ENCODE measurements at places on chromosomes 5 and 9.

- DNase-seq: no peak
These were observed 162.4 kb upstream of the ZNF608 start for GRCh38 chr5:124908581-124909451.

GRCh38 chr5:168679515-168679920, 100.3 kb upstream of the PANK3 start:
- peak; percentile 67 for DNase-seq

- no peak for DNase-seq
These were observed 334.3 kb downstream of the EBF1 start for GRCh38 chr5:158765407-158765806.

DNA sequence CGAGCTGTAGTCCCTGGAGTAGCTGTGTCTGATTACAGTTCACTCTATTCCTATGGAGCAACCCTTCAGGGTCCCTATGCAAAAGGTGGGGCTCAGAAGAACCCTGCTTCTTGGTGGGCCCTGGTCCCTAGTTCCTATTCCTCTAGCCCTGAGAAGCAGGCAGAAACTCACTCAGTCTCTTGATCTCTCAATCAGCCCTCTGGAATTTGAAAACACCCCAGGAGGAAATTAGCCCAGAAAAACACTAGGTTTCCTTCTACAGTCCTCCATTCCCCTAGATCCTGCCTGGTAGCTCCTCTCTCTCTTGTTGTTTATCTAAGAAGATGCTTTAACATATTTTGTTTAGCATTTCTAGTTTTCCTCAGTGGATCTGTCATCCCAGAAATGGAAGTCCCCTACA, 7.6 kb downstream of the RGS3 start:
- peak; percentile 28 for DNase-seq

GRCh38 chr9:2465921-2466460, 155.6 kb upstream of the VLDLR start:
- peak; percentile 22 for DNase-seq

DNA sequence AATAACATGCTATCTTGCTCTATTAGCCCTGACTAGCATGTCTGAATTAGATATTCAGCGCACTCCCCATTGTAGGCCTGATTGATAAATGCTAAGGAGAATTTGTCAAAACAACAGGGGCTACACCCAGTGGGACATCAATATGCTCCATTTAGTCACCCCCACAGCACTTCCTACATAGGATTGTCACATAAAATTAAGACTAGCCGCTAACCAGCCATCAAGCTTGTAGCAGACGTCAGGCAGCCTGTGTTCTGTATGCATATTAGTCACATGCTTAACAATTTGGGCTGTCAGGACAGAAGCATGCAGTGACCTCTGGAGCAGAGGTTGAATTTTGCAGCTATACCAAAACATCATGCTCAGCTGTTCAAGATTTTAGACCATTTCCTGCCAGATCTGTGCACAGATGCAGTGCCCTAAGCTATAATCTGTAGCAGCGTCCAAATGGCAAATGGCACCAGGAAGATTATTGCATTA, 197.4 kb upstream of the ISL1 start:
- DNase-seq: no peak

DNA sequence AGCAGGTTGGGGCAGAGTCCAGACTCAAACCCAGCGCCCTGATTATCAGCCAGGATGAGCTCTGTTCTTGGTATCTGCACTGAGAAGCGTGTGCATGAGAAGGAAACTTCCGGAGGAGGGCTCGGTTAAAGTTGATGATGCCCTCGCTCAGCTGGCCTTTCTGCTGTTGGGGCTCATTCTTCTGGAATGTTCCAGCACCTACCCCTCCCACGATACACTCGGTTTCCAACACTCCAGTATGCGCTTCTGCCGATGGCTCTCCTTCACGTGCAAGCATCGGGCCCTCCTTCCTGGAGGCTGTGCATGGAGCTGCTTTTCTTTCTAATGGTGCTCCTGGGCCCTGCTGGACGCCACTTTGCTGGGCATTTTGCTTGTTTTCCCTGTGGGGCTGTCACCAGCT, 134.0 kb downstream of the RXRA start:
- DNase-seq: peak; percentile 39

GRCh38 chr5:132612846-132613245, 45.1 kb upstream of the IL13 start:
- no peak for DNase-seq

GRCh38 chr9:125497906-125498305, 209.1 kb downstream of the MAPKAP1 start:
- no peak for DNase-seq

GRCh38 chr9:134040781-134041648, 15.7 kb downstream of the BRD3OS start:
- DNase-seq: no peak

- peak; percentile 85 for DNase-seq
These were observed 41.5 kb downstream of the SVEP1 start for GRCh38 chr9:110537841-110538646.

- no peak for DNase-seq
These were observed 331.6 kb downstream of the ADGRV1 start for GRCh38 chr5:90890180-90890579.

DNA sequence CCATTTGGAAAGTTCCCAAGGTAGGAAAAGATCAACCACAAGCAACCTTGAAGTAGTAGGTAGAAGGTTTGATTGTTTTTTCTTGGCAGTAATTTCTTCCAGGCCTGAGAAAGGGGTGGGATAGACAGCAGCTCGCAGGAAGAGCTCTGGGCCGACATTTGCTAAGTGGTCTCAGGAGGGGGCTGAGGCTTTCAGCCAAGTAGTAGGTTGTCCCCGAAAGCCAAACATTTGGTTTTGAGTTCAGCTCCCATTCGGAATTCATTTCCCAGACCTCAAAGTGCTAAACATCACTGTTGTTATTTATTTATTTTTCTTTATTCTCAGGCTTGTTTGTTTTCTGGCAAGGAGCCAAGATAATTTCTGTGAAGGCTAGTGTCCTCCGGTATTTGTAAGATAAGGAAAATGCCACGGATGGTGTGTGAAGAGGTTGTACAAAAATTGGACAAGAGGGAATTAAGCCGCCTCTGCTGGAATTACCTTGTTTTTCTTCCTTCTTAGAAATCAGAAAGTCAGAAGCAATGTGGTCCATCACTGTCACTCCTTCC, 112.1 kb downstream of the KIF4B start:
- no peak for DNase-seq

DNA sequence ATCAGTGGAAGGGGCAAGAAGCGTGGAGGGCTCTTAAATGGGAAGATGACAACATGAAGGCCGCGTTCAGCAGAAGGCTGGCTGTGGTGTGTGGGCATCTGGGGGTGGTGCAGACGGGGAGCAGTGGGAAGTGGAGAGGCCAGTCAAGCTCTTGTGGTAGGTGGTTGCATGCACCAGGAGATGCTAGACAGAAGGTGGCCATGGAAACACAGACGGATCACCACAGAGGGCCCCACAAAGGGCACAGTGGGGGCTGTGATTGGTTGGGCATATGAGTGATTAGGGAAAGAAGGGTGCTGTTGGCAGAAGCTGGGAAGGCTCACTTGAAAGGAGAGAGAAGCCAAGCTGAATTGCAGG, 14.7 kb downstream of the MTMR12 start:
- no peak for DNase-seq

DNA sequence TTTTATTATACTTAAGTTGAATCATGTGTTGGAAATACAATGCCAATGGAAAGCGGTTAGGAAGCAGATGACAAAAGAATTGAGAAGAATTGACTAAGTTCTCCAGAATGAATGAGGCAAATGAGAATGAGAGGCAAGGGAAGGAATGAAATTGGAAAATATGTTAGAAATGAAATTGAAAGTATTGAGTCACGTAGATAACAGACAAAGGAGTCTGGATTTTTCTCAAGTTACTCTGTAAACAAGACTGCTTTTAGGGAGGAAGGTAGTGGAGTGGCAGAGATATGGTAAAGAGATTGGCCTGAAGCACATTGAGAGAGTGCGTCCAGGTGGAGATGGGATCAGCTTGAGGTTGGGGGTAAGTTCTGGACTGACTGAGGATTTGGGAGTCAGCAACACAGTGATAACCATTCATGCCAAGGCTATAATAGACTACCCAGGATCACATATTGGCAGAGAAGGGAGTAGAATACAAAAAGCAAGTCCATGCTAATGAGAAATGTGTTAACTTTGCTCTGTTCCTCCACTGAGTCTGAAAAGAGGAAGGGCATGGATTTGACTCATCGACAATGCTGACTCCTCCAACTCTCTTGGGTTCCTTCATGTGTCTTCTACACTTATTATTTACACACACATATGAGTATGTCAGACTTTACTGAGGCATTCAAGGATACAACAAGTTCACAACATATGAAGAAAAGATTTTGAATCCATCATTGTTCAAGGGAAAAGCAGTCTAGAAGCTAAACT, 814.2 kb upstream of the ZNF608 start:
- DNase-seq: no peak

- DNase-seq: peak; percentile 81
These were observed 140.2 kb downstream of the TMC1 start for GRCh38 chr9:72661401-72662135.

DNA sequence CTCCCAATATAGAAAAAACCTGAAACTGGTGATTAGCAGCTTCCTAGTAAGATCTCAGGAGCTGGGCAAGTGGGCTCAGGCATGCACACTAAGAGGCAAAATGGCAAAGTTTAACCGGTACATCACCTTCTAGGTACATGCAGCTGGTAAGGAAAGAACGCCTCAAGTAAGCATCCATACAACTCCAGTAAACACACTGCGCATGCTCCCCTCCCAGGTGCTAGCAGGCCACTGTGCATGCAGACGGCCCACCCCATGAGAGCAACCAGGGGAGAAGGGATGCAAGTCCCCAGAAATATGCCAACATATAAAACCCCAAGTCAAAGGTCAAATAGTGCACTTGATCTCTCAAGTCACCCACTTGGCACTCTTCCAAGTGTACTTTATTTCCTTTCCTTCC, 228.6 kb upstream of the KIF2A start:
- no peak for DNase-seq

GRCh38 chr9:107989099-107989498, 499.5 kb upstream of the KLF4 start:
- DNase-seq: no peak

DNA sequence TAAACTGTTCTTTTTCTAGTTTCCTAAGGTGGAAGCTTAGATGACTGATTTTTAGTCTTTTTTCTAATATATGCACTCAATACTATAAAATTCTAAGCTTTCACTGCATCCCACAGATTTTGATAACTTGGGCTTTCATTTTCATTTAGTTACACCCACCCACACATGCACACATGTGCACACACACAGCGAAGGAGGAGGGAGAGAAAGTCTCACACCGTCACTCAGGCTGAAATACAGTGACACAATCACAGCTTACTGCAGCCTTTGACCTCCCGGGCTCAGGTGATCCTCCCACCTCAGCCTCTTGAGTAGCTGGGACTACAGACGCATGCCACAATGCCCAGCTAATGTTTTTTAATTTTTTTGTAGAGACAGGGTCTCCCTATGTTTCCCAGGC, 96.5 kb downstream of the SMIM23 start:
- no peak for DNase-seq

GRCh38 chr9:136225366-136225747, 20.3 kb downstream of the QSOX2 start:
- DNase-seq: no peak

DNA sequence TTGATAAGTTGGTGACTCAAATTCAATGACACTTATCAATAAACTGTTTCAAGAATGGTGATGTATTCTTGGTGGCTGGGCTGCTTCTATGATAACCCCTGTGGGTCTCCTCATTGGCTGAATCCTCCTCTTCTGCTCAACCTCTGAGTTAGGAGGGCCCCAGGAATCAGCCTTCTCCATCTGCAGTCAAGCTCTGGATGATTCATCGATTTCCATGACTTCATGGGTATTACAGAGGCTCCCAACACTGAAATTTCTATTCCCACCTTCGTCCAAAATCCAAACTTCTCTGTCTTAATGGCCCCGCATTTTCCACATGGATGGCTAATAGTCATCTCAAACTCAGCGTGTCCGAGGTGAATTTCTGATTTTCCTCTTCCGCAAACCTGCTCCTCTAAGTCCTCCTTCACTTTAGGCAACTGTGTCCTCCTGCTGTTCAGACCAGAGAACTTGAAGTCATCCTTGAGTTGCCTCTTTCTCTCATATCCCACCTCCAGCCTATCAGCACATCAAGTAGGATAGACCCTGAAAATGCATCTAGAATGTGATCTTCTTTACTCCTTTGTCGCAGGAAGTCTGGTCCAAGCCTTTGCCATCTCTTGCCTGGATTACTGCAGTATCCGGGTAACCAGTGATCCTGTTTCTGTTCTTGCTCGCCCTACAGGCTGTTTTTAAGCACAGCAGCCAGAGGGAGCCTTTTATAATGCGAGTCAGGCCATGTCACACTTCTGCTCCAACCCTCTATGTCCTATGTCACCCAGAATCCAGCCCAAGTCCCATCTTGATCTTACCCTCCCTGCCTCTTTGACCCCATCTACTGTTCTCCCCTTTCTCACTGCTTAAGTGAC, 41.4 kb upstream of the IL7R start:
- peak; percentile 55 for DNase-seq

DNA sequence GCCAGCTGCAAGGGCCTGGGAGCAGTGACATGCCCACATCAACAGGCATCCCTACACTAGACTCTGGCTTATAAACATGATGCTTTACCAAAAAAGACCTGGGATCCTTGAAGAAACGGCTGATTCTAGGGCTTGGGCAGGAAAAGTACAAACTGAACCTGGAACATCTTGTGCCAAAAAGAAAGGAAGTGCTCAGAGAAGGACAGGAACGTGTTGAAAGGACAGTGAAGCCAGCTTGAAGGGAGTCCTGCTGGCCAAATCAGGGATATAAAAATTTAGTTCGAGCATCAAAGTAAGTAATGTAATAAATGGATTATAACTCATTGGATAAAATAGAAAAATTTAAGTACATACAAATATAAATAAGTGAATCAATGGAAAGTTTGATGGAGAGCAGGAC, 58.1 kb downstream of the ALDH7A1 start:
- DNase-seq: peak; percentile 30

GRCh38 chr5:131814990-131815389, 18.2 kb upstream of the FNIP1 start:
- peak; percentile 90 for DNase-seq

- DNase-seq: no peak
These were observed 29.2 kb downstream of the OSMR start for GRCh38 chr5:38874948-38875456.

GRCh38 chr5:75639535-75640311, 28.5 kb downstream of the ANKDD1B start:
- no peak for DNase-seq

DNA sequence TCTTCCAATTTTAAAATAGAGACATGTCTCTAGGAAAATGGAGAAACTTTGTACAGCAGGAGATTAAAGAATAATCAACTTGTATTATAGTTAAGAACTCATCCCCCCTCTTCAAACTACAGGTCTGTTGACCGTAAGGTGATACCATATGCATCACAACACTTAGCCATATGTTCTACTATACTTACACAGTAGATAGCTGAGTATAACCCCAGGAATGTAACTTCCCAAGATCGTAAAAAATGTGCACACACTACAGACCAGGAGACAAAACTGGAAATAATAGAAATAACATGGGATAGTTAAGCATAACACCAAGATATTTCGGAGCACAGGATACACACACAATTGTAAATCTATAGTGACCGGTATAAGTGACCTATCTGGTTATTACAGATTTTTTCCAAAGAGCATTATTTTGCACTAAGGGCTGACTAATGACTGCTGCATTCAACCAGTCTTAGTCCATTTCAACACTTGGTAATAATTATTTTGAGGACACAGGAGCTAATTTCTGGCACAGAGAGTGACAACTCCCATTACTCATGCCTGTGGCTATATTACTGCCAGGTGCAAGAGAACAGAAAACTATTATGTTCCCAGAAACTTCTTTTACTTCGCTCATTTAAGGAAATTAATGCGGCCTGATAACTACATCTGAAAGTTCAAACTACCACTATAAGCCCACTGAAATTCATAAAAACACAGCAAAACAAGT, 15.4 kb upstream of the ZNF622 start:
- DNase-seq: peak; percentile 11

- DNase-seq: no peak
These were observed 1752.9 kb downstream of the MAT2B start for GRCh38 chr5:165258197-165258771.

Data from EH (cell line).